Stimulated activated CD8-positive, alpha-beta memory T cell treated with anti-CD3 and anti-CD28 coated beads, Interleukin-7, amount 100 ng/mL, for 24 hours (primary cell): ENCODE measurements at places on chromosomes 13 and 19.

DNA sequence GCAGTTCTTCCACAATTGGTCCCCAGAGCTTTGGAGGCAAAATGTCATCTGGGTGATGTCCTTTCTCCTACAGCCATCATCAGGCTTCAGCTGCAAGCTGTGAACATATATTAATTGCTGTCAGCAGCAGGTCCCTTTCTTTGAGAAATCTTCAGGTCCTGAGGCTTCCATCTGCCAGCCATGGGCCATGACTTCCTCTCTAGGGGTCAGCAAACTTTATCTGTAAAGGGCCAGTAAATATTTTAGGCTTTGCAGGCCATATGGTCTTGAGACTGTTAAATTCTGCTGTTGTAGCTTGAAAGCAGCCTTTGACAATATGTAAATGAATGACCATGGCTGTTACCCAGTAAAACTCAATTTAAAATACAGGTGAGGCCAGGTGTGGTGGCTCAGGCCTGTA lies 27.1 kb downstream of the SERP2 start:
- DNase-seq = no peak

GRCh38 chr13:58004751-58005150 lies 373.2 kb downstream of the PCDH17 start:
- DNase-seq = no peak

DNA sequence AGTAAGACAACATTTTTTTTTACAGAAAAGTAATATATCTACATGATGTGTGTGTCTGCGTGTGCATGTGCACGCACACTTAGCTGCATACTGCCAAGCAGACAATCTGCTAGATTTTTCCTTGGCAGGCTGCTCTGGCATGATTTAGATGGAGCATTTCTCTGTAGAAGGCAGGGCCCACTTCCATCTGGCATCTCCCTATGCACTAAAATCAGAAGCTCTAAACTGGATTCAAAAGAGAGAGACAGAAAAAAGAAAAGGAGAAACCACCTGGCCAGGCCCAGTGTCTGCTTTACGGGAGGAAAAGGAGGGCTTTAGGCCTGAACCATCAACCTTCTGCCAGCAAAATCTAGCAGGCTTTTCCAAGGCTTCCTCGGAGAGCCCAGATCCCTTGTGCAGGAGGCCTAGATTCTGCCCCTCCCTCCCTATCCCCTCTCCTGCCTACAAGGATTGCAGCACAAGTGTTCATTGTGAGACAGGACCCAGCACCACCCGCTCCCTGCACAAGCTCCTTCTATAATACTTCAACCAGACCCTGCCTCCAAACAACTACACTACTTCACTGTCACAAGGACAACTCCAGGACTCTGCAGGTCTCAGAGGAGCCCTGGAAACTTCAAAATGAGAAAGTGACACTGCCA lies 99.3 kb downstream of the DOCK9 start:
- no peak for DNase-seq

DNA sequence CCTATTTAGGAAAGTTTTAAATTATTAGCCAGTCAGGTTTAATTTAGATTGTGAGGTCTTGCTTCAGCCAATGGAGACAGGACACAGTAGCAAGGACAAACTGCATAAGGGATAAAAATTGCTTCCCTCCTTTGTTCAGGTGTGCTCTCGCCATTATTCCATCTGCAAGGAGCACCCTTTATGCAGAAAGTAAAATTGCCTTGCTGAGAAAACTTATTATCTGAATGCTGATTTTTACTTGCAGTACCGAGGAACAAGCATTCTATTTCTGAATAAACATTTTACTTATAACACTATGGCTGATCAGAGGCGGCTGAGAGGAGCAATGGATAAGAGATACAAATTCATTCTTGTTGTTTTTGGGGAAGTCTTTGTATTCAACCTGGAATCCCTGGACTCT lies 8.0 kb downstream of the CYP4F22 start:
- DNase-seq = no peak

DNA sequence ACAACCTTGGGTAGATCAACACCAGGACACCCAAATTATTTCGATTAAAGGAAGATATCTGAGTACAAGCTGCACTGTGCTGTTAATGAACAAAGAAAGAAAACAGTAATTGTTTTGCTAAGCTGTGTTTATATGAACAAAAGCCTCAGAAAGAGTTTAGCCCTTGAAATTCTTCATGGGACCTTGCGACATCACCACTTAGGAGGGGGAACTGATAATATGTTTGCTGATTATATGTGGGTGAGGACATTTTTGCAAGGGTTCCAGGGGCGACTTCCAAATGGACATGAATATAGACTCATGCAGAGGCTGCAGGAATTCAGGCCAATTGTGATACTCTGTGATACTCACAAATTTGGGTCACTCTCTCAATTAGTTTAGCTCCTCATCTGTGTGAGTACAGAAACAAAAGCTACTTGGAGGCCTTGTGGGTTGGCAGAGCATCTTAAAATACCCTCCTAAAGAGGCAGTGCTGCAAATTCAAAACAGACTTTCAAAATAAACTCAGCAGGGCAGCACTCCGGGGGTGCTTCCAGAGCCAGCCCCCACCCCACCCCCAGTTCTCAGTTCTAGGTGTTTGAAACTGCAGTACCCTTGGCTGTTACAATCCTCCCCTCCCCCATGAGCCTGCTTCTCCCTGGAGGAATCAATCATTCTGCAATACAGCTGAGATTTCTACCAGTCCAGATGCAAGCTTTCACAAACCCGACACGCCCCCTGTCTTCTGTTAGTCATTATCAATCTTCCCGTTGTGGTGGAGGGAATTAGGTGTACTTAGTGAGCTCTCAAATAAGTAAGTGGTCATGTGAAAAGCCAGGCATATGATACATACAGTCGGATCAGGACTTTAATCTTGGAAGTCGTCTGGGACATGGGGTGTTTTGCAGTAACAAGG lies 97.0 kb upstream of the MBNL2 start:
- DNase-seq = no peak

GRCh38 chr19:31903979-31904378 lies 441.4 kb upstream of the ZNF507 start:
- DNase-seq = no peak

DNA sequence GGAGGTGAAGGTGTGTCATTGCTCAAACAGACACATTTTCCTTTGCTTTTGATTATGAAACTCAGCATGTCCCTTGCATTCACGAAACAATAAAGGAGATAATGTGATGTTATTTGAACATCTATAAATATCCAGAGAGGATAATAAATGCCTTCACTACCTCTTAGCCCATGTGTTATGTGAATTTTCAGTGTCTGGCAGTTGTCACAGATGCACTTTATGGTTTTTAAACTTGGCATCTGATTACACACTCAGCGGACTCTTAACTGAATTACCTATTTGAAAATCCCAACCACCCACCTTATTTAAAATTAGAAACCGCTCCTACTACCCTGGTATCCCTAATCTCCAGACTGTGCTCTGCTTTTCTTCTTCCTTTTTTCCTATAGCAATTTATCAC lies 254.2 kb downstream of the COG6 start:
- DNase-seq = no peak

DNA sequence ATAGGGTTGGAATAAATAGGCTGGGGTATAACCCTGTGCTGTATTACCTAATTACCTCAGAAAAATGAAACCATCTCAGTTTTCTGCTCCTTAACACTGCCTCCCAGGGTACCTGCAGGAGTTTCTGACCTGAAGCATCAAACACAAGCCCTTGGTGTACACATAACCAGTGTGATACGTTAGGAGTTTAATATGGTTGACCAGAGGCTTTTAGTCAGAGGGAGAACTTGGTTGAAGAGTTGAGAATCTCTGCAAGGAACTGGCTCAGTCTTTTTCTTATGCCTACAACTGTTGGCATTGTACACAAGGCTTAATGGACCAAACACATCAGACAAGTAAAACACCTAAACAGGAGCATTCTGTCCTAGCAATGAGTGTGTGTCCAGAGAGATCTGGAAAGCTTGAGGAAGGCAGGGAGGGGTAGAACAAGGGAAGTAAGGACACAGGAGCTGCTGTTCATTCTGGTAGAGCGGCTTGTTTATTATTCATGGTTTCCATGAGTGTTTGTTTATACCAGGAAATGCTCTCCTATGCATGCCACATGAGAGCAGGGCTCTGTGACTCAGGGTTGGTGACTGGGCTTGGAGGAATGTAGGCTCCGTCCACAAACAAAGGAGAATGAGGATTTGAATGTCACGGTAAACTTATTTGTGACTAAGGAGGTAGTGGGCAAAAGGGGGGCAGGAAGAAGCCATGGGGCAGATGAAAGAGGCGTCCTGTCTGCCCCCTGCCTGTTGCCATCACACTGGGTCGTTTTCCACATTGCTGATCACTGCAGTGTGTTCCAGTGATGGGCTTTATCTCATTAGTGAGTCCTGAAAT lies 11.9 kb upstream of the SPATA13 start:
- DNase-seq = no peak

DNA sequence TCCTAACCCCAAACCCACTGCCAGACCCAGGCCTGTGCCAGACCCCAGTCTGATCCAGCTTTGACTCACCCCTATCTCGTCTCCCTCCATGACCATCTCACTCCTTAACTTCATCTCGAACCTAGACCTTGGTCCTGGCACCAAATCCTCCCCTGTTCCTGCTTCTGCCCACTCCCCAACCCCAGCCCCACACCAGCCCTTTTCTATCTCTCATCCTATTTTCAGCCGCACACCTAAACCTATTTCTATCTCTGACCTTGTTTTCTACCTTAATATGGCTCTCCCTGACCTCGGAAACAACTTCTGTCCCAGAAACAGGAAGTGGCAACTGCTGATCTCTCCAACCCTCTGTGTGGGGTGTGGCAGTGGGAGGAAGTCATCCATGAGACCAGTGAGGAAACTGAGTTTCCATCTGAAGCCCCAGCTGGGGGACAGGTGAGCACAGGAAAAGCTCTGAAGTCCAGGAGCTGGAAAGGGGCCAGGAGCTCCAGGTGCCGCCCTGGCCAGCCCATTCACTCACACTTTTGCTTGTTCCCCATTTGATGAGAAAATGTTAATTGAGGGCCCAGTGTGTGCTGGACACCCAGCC lies 13.7 kb downstream of the PTH2 start:
- no peak for DNase-seq
